MG63 (cell line): ENCODE measurements at places on chromosomes 7 and 10.

GRCh38 chr7:97499204-97499603 is 232.7 kb upstream of the TAC1 start:
- DNase-seq = peak; percentile 0

- DNase-seq = no peak
Measured at GRCh38 chr7:99943641-99944496, 14.4 kb upstream of the GJC3 start.

DNA sequence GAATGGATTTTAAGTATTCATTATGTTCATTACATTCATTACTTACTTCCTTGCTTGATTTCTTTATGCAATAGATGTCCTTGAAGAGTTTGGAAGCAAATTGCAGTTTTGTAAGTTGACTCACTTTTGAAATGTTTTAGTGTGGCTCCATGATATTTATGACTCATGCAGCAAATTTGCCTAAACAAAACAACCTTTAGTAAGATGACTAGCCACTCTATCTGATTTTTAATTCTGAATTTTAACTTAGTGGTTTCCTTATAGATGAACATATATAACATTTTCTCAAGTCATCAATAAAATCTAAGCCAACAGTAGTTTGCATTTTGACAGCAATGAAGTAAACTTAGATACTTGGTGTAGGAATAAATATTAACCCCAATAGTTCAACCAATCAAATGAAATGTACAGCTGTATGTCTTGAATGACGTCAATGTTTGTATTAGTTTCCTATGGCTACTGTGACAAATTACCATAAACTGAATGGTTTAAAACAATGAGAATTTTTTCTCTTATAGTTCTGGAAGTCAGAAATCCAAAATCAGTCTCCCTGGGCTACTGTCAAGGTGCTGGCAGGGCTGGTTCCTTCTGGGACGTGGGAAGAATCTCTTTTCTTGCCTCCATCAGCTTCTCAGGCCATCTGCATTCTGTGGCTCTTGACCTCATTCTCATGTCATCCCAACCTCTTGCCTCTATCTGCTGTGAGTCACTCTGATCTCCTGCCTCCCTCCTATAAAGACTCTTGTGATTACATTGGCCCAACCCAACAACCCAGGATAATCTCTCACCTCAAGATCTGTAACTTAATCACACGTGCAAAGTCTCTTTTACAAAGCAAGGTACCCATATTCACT is 73.4 kb downstream of the AHR start:
- DNase-seq = peak; percentile 72

DNA sequence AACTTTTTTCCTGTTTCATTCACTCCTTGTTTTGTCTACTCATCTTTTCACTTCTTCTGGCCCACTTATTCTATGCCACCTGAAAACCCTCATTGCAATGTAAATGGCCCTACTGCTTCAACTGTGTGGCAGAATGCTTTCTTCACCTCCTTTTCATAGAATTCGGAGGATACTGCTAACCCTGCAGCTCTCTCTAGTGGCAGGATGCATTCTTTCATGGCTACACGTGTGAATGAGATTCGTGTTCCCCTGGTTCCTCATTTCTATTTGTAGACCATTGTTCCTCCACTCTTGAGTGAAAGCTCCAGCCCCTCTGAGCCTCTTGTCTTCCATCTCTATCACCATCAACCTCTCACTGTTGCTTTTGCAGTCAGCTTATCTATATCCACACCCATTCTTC is 20.9 kb upstream of the CYP26C1 start:
- DNase-seq = no peak

- DNase-seq = no peak
Measured at GRCh38 chr7:118057404-118057803, 126.6 kb upstream of the LSM8 start.

DNA sequence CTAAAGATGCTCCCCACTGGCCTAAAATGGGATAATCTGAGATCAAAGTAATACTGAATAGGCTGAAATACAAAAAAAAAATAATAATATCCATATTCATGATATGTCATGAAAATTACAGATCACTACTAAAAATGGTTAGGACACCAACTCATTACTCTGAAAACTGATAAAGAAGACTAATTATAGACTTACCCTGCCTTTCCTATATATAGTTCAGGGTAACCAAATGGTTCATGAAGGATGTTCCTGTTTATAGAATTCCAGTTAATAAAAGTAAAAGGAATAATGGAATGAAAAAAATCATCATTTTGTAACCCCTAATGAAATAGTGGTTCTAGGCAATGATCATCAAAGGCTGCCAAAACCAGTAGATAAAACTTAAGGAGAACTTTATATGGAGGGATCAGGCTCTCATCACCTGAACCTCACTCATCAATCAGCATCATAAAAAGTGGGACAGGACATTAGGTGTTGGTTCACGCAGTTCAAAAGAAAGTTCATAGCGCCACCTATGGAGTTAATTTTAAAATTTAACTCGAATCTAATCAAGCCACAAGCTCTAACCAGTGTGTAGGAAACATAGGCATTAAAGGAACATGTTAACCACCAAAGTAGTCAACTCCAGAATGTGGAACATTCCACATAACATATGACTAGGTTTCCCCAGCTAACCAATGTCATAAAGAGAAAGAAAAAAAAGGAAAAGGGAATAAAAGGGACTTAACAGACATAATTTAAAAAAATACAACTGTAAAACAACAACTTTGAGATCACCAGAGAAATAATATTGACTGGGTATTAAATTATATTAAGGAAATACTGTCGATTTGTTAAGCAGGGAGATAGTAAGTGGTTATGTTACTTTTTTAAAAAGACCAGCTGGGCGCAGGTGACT is 35.7 kb downstream of the P4HA1 start:
- no peak for DNase-seq

DNA sequence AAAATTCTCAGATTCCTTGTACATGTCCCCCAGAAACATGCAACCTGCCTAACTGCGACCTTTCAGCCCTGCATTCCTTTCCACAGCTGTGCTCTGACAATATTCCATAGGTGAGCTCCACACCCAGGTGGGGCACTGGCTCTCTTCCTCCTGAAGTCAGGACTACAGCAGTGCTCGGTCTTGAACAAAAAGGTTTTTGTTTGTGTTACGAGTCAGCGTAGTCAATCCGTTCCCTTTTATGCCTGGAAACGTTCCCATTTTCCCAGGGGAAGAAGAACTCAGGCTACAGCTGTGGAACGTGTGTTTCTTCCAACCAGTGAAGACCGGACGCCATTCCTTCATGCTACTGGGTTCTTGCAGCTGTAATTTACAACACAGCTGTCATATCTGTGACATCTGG is 52.4 kb upstream of the PFKP start:
- DNase-seq = no peak

DNA sequence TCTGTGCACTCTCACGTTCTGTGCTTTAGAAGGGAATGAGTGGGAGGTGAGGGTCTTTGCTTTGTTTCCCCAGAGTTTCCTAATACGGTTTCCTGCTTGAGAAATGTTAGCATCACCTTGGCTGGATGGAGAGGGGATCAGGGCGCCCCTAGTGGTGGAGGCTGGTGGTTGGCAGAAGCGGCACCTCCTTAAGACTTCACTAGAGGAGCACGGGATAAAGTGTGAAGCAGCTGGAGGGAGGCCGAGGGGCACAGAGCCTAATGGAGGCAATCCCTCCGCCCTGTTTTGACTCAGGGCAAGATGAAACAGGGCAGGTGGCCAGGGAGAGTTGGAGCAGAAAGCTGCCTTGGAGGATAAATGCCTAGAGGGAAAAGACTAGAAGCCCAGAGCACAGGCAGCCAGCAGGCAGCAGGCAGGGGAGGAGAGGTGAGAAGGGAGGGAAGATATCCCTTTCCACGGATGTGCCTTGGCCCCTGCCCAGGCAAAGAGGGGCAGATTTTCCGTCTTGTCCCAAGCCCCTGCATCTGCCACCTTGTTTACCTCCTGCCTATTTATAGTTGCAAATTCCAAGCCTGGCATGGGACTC is 56.0 kb upstream of the BTRC start:
- peak; percentile 65 for DNase-seq

GRCh38 chr7:132709971-132710567 is 133.8 kb upstream of the PLXNA4 start:
- DNase-seq = peak; percentile 0

DNA sequence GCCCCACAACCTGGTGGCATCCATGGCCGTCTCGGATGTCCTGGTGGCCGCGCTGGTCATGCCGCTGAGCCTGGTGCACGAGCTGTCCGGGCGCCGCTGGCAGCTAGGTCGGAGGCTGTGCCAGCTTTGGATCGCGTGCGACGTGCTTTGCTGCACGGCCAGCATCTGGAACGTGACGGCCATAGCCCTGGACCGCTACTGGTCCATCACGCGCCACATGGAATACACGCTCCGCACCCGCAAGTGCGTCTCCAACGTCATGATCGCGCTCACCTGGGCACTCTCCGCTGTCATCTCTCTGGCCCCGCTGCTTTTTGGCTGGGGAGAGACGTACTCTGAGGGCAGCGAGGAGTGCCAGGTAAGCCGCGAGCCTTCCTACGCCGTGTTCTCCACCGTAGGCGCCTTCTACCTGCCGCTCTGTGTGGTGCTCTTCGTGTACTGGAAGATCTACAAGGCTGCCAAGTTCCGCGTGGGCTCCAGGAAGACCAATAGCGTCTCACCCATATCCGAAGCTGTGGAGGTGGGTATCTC is 1.1 kb downstream of the HTR5A start:
- DNase-seq = no peak

DNA sequence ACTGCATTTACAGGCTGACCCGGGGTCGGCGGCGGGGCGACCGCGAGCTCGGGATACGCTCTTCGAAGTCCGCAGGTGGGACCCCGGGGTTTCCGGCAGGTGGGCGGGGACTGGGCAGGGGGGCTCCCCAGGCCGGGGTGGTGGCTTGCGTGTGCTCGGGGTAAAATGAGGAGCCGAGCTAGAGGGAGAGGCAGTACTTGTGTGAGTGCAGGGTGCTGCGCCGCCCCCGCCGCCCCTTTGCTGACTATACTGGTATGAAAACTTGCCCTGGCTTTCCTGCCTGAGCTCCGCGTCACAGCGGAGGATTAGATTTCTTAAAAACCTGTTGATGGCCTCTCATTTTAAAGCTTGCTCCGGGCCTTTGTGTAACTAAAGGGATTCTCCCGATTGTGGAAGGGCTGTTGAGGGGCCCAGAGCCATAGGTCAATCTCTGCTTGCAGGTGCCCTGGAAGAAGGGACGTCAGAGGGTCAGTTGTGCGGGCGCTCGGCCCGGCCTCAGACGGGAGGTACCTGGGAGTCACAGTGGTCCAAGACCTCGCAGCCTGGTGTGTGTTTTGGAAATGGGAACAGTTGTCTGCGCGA is 488 bp downstream of the ARMC10 start:
- DNase-seq = peak; percentile 56

DNA sequence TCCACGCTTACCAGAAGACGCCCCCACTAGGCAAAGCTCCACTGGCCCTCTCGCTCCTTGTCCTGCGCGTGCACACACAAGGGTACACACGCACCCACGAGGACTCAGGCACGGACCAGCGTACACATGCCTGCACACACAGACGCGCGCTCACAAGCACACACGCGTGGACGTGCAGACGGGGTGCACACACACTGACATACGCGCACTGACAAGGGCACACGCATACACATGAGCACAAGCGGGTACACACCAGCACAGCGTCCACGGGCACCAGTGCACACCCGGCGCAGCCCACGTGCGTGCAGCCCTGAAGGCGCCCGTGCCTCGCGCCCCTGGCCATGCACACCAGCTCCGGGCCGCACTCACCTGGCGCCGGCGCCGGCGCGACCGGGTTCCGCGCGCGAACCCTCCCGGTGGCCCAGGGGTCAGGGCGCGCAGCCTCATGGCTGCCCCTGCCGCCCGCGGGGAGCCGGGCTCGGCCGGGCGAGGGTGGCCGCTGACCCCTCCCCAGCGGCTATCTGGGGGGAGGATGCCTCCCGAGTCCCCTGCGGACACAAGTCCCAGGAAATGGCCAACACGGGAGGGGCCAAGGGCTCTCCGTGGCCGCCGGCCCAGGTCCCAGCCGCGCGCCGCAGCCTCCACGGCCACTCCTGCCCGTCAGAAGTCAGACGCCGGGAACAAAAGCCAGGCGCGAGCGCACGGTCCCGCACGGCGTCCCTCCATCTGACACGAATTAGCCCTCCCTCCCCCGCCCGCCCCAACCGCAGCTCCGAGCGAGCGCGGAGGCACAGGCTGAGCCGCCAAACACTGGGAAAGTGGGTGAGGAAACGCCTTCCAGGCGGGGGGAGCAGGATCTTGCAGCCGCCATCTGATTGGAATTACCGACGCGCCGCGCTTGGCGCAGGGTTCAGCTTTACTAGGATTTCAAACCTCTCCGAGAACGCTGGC is 45.0 kb downstream of the TNS3 start:
- no peak for DNase-seq

- DNase-seq = no peak
Measured at GRCh38 chr10:17064435-17064834, 65.2 kb downstream of the CUBN start.

DNA sequence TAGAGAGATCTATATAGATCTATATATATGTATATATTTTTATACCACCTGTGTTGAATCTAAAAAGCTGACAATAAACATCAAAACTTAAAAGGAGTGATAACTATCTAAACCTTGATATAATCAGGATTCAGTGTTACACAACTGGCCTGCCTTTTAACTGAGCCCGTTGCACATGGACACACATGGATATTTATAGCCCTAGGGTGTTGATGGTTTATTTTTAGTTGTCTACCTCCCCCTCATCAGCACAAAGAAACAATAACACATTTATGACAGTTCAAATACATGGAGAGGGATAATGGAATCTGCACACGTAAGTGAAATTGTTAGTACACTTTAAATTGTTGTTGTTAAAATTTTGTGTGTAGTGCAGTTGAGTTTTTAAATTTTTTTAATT is 336.9 kb downstream of the ZNF248 start:
- no peak for DNase-seq

DNA sequence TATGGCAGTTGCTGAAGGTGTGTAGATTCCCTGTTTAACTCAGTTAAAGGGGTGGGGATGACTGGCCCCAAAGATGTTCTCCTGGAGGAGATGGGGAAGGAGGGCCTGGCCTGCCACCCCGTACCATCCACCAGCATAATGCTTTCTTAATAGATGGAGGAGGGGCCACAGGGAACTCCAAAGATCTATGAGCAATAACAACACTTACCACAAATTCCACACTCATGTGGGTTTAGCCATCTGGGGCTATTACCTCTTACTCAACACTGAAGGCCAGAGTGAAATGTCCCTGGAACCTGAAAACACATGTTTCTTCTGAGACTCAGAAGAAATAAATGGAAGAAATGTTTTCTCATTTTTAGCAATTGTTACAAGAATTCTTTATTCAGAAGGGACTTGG is 259.0 kb downstream of the CXCL12 start:
- DNase-seq = no peak

DNA sequence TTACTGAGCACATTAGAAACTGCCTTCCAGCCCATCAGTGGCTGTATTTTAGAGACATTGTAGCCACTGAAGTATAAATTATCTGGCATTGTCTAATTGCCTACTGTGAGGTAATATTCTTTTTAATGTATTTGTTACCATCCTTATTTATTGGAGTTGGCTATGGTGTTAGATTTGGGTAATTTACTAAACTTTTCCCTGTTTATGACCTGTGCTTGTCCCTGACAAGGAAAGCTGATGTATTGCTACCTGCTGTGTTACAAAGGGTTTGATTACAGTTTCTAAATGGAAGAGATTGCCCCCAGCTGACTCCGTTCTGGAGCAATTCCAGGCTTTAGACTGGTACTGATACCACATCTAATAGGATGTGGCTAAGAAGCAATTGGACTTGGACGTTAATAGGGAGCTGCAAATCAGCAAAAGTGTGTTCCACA is 12.3 kb upstream of the ASCC1 start:
- no peak for DNase-seq
